ENCODE measurements at places on chromosomes 4 and X.
A peak's percentile ranks its signal among the peaks of the same experiment; 100 is the strongest.

GRCh38 chr4:78337244-78338020 lies 214.1 kb upstream of the ANXA3 start:
- no peak for DNase-seq

GRCh38 chrX:130869239-130869638 lies 33.8 kb downstream of the ENOX2 start:
- no peak for DNase-seq

- no peak for DNase-seq
These were observed 119.3 kb downstream of the ZNF330 start for GRCh38 chr4:141339966-141340365.

DNA sequence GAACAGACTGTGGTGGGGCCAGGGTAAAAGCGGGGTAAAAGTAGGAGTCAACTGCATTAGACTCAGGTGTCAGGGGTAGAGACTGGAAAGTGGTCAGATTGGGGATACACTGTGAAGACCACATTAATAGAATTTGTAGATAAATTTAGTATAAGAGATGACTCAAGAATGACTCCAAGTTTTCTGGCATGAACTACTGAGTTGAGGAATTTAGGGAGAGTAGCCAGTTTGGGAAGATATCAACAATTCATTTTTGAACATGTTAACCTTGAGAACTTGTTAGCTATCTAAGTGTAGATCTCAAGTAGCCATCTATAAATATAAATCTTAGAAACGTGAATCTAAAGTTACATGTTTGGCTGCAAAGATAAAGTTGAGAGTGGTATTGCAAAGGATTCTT lies 206.9 kb upstream of the HCCS start:
- no peak for DNase-seq

DNA sequence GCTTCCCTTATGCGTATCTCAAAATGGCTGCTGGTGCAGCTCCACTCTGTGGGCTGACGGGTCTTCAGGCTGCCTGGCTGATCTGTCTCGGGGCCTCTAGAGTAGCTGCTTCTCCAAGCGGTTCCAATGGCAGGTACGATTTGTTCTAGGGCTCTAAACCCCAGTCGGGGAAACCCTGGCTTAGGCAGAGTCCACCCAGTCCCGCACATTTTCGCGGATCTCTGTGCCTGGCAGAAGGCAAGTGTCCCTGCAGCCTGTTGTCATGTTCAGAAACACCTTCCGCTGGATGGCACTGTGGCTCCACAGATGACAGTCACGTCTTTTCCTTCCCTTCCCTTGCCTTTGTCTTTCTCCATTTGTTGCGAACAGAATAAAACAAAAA lies 54.4 kb downstream of the NBDY start:
- peak; percentile 85 for DNase-seq

- DNase-seq: no peak
These were observed 118.0 kb downstream of the SHISA3 start for GRCh38 chr4:42515156-42515884.

GRCh38 chr4:124427095-124427767 lies 285.3 kb downstream of the ANKRD50 start:
- DNase-seq: no peak

GRCh38 chrX:69158166-69158980 lies 6.9 kb downstream of the PJA1 start:
- peak; percentile 38 for DNase-seq

DNA sequence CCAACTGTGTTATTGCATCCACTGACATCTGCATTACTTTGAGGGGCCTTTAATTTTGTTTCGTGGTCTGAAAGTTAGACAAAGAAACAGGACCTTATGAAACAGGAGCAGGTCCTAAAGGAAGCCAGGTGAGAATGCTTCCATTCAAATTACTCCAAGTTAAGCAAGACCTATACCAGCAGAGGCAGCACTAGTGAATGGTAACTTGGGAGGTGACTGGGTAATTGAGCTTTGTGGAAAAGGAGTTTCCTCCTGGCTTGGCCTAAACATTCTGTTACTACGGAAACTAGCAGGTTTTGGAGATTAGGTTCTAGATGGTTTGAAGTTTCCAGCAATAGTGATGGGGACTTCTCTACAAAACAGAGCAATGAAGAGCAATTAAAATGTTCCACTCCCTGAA lies 173.5 kb downstream of the NKX6-1 start:
- DNase-seq: no peak

DNA sequence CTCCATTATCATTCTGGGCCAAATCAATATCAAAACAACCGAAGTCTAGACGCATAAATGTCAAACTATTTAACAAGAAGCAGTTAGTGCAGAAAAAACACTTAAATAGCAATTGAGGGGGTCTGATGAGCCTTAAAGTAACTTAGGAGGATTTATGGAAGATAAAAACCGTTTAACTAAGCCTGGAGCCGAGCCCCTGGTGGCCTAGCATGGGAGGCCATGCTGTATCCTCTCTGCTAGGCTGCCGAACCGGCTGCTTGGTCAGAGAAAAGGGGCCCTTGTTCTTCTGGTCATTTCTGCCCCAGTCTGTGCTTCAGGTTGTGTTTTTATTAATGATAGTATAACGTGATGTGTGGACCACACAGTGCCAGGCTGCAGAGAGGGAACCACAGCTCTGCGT lies 72.4 kb downstream of the CPZ start:
- DNase-seq: no peak

GRCh38 chrX:52425775-52426174 lies 57.0 kb downstream of the XAGE2 start:
- DNase-seq: no peak

GRCh38 chr4:89216866-89217265 lies 90.7 kb downstream of the GPRIN3 start:
- no peak for DNase-seq

GRCh38 chrX:155864655-155865054 lies 16.5 kb upstream of the VAMP7 start:
- DNase-seq: no peak

- no peak for DNase-seq
These were observed 44.6 kb downstream of the RASSF6 start for GRCh38 chr4:73575660-73576059.

GRCh38 chrX:152575331-152575730 lies 62.4 kb upstream of the GABRQ start:
- no peak for DNase-seq

DNA sequence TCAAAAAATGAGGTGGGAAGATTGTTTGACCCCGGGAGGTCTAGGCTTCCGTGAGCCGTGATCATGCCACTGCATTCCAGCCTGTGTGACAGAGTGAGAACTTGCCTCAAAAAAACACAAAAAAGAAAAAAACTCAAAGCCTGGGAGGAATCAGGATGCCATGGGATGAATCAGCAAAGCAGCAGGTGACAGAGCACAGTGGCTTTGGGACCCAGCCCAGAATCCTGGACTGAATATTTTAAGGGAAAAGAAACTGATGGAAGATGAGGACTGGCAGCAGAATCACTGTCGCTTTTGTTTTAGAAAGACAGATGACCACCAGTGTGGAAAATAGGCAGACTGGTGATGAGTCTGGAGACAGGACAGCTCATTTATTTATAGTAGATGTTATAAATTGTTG lies 16.6 kb downstream of the S100G start:
- DNase-seq: no peak

DNA sequence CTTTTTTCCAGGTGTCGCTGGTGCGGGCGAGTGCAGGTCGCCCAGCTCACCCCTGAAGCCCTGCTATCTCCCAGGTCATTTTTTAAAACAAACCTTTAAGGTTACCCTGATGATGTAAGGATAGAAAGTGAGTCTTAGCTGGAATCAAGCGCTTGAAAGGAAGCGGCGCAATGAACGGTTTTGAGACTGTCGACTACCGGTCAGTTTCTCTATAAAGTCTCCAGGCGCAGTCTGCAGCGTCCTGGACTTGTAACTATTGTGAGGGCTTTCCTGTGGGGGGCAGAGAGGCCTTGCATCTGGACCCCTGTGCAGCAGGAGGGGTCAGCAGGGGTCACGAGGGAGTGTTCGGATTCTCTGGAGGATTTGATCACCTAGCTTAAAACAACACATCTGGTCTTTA lies 1.6 kb downstream of the KIT start:
- DNase-seq: no peak

GRCh38 chr4:26076000-26076587 lies 162.1 kb downstream of the SMIM20 start:
- peak; percentile 67 for DNase-seq

GRCh38 chr4:99082192-99082591 lies 6.4 kb downstream of the ADH5 start:
- no peak for DNase-seq

DNA sequence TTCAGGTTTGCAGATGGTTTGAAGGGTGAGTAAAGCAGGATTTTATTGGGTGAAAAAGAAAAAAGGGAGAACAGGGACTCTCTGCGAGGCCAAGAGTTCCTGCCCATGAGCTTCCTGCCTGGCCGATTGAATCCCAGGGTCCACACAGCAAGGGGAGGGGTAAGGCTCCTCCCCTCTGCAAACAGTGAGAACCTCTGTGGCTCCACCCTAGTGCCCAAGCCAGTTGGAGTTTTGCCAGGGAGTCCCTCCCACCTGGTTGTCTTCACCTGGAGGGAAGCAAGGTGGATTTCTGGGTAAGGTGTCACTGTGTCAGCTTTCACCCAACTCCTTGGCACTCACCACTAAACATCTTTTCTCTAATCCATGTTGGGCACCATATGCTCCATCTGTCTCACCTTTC lies 70.9 kb downstream of the PDHA2 start:
- DNase-seq: no peak

DNA sequence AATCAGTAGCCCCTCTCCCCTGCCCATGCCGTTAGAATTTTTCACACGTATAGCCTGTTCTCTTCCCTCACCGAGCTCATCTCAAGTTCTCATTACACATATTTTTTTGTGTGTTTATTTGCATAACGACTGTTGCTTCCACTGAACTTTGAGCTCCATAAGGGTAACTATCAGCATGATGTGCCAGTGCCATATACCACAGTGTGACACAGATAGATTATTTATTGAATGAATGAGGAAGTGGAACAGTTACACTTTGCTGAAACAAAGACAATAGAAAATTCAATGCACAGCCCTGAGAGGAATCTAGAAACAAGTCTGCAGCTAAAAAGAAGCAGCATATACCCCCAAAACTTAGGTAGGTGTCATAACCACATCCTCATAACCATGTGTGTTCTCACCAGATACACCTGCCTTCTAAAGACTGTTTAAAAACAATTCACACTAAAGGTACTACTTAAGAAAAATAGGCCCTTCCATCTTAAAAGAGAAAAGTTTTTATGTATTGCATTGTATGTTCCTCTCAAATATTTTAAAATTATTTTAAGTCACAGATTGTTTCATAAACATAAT lies 389.9 kb downstream of the PACRGL start:
- DNase-seq: no peak

DNA sequence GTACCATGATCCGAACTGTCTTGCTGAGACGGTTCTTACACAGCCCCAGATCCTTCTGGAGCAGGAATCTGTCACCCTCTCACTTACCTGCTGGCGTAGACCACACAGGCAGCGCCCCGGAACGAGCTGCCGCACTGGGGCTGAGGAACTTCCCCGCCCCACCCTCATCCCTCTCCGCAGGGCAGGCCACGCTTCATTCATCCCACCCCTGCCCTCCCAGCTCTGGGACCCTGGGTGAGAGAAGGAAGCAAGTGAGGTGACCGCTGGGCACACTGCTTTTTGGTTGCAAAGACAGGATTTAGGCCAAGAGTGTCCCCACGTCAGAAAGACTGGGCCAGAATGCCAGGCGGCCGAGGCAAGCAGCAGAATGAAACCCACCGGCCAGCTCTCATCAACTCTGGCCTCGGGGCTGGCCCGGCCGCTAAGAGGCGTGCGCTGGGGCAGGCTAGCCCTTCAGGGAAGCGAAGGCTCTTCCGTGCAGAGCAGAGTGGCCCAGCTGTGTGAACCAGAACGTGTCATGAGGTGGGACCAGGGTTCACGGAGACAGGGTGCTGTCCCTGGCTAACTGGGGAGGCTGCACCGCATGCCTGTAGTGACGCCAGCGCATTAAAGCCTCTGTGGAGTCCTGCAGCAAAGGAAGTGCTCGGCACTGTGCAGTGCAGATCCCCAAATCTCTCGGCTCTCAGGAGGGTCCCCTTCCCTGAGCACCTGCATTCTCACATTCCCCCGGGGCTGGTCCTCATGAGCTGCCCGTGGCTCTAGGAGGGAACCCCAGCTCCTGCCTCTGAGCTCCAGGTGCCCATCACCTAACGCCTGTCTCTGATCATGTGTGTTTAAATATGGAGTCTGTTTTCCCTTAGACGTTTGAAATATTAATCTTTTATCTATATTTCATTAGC lies 6.4 kb downstream of the LRPAP1 start:
- no peak for DNase-seq

DNA sequence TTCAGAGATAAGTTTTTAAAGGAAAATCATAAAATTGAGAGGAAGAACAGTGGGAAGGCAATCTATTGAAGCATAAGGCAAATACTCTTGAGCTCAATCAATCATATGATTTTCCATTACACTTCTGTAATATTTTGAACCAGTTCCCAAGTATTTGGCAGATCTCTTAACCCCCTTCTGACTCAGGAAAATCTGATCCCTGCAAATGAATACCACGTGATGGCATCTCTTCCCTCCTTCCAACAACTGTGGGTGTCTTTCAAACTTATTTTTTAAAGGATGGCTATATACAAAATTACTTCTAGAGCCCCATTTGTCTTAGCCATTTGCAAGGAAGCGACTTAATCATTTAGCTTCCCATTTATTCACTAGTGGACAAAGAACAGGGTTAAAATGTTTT lies 41.9 kb downstream of the AMOT start:
- no peak for DNase-seq

DNA sequence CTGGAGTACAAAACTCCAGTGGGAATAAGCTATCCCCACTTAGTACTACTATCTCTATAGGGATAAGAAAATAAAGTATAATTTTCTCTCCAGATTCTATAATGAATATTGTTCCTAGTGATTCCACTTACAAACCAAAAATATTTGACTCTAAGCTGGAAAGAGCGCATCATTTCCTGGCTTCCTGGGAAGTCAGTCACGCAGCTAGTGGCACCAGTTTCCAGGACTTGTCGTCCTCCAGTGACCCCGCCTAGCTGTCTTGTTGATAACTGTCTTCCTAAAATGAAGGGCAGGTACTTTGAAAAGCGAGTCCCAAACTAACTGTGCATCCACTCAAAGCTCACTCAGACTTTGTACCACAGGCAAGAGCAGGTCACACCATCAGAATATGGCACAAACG lies 39.3 kb downstream of the LNX1 start:
- no peak for DNase-seq

DNA sequence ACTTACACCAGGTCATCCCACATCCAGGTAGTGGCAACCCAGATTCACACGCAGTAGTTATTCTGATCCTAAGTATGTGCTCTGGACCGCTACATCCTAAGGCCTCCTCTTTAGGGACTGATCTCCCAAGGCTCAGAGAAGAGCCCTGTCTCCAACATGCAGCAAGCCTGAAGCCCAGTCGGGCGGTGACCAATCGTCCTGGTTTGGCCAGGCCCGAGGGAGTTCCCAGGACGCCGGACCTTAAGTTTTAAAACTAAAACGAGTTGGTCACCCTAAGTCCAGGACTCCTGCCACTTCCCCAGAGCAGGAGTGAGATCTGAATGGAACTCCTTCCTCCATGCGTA lies 385 bp downstream of the LYAR start:
- DNase-seq: no peak

GRCh38 chr4:143351149-143351691 lies 14.5 kb downstream of the GAB1 start:
- no peak for DNase-seq

GRCh38 chrX:109270580-109271484 lies 211.1 kb downstream of the GUCY2F start:
- DNase-seq: peak; percentile 72

GRCh38 chr4:32631831-32632230 lies 1911.7 kb downstream of the PCDH7 start:
- no peak for DNase-seq

GRCh38 chrX:129227366-129227765 lies 295.9 kb downstream of the SMARCA1 start:
- no peak for DNase-seq

- peak; percentile 58 for DNase-seq
These were observed 39.3 kb downstream of the BMP3 start for GRCh38 chr4:81069706-81070331.
